Stimulated activated CD8-positive, alpha-beta memory T cell treated with anti-CD3 and anti-CD28 coated beads, Interleukin-7, amount 100 ng/mL, for 1 hour (primary cell): ENCODE measurements at places on chromosomes 3 and 15.

GRCh38 chr3:190504354-190505125 lies 9.3 kb upstream of the IL1RAP start:
- DNase-seq = no peak

- DNase-seq = no peak
Observed at GRCh38 chr3:74844428-74844827, 230.0 kb upstream of the CNTN3 start.

DNA sequence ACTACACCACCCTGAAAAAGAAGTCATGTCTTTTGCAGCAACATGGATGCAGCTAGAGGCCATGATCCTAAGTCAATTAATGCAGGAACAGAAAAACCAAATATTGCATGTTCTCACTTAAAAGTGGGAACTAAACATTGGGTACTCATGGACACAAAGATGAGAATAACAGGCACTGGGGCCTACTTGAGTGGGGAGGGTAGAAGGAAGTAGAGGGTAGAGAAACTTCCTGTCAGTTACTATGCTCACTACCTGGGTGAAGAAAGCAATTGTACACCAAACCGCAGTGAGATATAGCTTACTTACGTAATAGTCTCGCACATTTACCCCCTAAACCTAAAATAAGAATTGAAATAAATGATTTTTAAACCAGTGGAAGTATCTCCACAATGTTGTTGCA lies 480.5 kb upstream of the ARRDC4 start:
- no peak for DNase-seq

DNA sequence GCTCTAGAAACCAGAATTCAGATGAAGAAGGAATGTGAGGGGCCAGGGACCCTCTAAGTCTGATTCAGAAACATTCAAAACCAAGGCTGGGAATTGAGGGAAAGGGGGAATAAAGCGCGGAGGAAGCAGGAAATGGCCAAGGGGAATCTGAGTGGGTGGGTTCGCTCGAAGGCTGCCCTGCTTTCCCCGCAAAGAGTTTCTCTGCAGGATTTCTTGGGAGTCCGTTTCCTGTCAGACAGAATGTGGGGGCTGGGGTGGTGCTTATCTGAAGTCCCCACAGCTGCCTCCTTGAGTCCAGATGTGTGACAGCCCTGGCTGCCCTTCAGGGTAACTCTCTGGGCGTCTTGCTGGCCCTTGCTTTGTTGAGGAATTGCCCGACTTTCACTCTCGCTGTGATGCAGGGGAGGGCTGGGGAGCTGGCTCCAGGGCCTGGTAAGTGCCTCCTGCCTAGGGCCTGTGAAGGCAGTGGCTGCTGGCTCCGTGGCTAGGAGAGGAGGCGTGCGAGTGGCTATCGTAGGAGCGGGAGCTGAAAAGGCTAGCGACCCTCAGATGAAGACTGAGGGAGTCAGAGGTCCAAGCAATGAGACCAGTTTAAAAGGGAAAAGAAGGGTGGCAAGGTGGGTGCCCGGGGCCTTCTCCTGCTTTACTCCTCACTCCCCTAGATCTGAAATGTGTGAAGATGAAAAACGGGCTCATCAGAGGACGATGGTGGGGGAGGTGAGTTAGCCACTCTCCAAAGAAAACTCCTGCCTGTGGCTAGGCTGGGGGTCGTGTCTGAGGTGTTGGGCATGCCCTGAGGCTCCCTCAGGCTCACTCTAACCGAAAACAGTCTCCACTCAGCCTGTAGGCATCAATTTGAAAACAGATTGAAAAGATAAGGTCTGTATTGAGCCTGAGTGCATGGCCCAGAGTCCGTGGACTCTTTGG lies 143.9 kb upstream of the UMPS start:
- no peak for DNase-seq

GRCh38 chr3:66625505-66626216 lies 124.8 kb upstream of the LRIG1 start:
- DNase-seq = no peak

DNA sequence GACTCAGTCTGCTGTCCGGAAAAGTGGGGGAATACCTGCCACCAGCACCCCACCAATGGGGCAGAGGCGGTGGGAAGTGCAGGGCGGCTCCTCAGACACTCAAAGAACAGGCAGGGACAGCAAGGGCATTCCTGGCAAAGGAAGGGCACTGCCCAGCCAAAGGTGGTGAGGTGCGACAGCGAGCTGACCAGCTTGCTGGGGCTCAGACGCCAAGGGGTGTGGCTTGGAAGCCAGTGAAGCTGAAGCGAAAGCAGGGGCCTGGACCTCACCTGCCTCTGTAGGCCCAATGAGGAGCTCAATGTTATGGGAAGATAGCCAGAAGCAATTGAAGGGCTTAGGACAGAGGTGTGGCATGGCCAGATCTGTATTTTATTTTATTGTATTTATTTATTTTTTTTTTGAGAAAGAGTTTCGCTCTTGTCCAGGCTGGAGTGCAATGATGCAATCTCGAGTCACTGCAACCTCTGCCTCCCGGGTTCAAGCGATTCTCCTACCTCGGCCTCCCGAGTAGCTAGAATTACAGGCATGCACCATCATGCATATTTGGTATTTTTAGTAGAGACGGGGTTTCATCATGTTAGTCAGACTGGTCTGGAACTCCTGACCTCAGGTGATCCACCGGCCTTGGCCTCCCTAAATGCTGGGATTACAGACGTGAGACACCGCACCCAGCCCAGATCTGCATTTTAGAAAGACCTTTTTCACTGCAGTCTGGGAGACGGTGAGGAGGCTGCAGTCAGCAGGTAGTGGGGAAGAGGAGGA lies 4.4 kb upstream of the LMAN1L start:
- DNase-seq = no peak

DNA sequence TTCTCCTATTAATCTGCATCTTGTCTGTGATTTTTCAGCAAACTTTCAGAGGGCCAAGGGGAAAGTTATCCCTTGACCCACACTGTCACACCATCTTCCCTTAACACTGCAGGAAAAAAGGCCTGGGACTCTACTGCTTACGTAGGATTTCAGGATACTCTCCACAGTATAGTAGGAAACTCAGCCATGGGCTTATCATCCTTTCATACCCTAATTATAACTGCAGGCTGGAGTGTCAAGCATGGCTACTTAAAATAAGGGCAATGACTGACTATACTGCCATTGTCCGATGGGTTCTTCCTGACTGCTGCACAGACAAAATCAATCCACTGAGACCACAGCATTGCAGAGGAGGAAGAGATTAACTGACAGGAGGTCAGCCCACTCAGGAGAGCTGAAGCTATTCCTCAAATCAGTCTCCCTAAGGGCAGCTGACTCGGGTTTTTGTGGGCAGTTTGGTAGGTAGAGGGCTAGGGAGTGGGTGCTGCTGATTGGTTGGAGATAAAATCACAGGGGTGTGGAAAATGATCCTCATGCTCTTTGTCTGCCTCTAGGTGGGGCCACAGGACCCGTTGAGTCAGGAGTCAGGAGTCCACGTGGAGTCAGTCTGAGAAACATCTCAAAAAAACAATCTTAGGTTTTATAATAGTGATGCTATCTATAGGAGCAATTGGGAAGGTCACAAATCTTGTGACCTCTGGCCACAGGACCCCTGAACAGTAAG lies 118.2 kb upstream of the STRIT1 start:
- no peak for DNase-seq

DNA sequence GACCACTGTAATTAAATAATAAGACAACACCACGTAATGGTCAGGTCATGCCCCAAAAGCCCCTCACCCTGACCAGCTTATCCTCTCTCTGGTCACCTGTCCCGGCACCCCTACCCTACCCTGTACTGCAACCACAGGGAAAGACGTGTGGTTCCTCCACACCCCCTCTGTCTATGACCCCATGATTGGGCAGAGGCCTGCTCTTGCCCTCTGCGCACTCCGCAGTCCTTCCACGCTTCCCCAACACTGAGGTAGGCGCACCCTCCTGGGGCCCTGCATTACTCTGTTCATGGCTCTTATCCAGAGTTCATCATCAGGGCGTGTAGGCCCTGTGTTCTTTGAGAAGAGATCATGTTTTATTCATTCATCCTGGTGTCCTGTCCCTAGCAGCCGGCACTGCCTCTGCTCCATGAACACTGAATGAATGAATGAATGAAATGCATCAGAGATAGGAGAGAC lies 33.8 kb downstream of the MGLL start:
- no peak for DNase-seq

- no peak for DNase-seq
Observed at GRCh38 chr3:113339616-113340244, 101.6 kb downstream of the CFAP44 start.

DNA sequence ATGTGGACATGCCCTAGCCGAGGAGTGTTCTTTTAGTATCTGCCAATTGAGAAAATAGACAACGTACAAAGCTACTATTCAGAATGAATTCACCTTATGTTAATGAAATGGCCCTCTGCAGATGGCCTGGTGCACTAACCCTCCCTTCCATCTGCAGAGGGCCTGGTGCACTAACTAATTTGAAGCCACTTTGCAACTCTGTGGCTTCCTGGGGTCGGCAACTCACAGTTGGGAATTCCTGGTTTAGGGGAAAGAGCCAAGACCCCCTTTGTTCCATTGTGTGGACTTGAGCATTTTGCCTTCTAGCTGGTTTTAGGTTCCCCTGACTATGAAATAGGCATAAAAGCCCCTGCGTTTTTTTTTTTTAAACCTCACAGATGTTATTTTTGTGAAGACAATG lies 204.3 kb upstream of the UBE3A start:
- no peak for DNase-seq

DNA sequence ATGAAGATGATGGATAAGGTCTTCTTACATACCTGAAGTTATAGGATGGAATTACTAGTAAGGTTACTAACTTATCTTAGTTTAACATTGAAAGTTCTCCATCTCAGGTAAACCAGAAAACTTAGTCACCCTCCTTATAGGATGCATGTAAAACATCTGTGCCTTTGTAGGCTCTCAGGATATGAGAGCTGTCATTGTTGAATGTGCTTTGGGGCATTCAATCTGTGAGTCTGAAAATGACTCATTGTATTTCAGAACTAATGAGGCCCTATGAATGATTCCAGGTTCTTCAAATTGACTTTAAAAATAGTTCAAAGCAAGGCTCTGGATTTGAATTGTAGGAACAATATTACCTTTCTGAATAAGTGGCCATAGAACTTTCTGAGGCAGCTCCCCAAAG lies 237.7 kb upstream of the AZI2 start:
- DNase-seq = no peak

DNA sequence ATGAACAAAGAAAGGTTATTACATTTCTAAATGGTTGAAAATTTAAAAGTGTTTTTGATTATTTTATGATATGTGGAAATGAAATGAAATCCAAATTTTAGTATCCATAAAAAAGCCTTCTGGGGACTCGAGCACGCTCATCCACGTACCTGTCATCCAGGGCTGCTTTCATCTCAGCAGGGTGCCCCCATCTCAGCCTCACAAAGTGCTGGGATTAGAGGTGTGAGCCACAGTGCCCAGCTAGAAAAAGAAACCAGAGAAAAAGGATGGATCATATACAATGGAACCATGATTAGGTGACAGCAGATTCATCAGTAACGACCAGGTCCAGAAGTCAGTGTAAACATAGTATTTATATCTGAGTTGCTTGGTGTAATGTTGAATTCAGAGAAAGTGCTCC lies 49.7 kb downstream of the STARD5 start:
- DNase-seq = no peak

DNA sequence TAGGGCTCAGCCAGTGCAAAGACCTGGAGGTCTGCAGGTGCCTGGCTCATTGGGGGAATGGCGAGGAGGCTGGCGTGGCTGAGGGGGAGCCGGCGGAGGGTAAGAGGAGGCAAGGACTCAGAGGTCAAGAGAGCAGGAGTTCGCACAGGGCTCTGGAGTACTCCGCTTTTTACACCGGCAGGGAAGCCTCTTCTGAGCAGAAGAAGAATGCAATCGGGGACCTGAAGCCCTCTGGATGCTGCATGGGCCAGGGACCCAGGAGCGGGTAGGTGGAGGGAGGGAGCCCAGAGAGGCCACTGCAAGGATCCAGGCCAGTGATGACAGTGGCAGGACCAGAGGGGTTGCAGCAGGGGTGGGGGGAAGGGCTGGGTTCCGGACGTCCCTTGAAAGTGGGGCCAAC lies 70.4 kb upstream of the TAMM41 start:
- DNase-seq = no peak

GRCh38 chr3:16494094-16494493 lies 19.4 kb downstream of the RFTN1 start:
- no peak for DNase-seq

- no peak for DNase-seq
Observed at GRCh38 chr3:49876567-49876966, 6.9 kb upstream of the CAMKV start.

GRCh38 chr3:39094851-39095677 lies 12.4 kb downstream of the GORASP1 start:
- DNase-seq = no peak

- no peak for DNase-seq
Observed at GRCh38 chr3:155963570-155963969, 93.1 kb downstream of the GMPS start.

DNA sequence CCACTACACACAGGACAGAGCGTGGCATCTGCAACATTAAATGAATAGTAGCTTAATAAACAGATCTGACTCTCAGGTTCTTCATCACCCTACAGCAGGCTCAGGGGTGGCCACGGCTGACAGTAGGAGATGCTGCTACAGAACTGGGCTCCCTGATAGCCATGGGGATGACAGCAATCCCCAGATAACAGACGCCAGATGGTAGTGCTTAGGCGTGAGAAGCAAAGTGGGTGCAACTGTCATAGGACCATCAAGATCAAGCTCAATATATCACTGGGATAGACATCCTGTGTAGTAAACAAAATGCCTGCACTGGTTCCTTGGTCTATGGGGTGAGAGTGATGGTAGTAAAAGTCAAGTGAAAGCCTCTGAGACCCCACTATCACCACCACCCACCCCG lies 2.6 kb upstream of the TPRA1 start:
- no peak for DNase-seq

DNA sequence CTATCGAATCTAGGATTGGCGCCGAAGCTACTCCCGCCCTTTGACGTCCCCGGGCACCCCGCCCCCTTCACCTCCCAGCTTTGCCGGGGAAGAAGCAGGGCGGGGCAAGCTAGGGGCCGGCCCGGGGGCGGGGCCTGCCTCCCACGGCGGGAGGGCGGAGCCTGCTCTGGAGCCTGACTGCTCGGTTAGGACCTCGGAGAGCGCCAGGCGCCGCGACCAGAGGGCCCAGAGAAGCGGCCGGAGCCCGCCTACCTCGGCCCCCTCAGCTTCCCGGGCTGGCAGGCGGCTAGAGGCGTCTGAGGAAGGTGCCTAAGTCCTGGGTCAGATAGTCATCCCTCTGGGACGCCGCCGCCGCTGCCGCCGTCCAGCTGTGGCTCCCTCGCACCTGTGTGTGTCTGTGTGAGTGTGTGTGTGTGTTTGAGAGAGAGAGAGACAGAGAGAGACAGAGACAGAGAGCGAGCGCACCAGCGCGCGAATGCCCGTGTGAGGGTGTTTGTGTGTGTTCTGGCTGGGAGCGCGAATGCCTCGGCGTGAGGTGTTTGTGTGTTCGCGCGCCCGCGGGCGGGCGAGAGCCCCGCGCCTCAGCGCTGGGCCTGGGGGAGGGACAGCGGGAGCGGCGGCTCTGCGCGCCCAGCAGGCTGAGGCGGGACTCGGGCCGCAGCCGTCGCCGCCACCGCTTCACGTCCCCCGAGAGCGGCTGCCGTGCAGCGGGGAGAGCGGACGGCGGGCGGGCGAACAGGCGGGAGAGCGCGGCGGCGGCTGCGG lies at the start of gene STXBP5L:
STXBP5L (plus strand) TSS at position 176 of the 765 bp plus-strand sequence. CDS start 1,374 bp downstream, outside the sequence.
- DNase-seq = no peak
